NCI-H524 treated with DMSO at 0.1 percent for 48 hours (cell line): ENCODE measurements at places on chromosomes 3 and 15.
A peak's percentile ranks its signal among the peaks of the same experiment; 100 is the strongest.

GRCh38 chr15:59453474-59454215 lies 15.7 kb downstream of the FAM81A start:
- no peak for DNase-seq

- no peak for DNase-seq
Measured at GRCh38 chr3:125382298-125382697, 7.2 kb upstream of the ZNF148 start.

- DNase-seq = no peak
Measured at GRCh38 chr3:47356201-47356600, 24.6 kb upstream of the PTPN23 start.

DNA sequence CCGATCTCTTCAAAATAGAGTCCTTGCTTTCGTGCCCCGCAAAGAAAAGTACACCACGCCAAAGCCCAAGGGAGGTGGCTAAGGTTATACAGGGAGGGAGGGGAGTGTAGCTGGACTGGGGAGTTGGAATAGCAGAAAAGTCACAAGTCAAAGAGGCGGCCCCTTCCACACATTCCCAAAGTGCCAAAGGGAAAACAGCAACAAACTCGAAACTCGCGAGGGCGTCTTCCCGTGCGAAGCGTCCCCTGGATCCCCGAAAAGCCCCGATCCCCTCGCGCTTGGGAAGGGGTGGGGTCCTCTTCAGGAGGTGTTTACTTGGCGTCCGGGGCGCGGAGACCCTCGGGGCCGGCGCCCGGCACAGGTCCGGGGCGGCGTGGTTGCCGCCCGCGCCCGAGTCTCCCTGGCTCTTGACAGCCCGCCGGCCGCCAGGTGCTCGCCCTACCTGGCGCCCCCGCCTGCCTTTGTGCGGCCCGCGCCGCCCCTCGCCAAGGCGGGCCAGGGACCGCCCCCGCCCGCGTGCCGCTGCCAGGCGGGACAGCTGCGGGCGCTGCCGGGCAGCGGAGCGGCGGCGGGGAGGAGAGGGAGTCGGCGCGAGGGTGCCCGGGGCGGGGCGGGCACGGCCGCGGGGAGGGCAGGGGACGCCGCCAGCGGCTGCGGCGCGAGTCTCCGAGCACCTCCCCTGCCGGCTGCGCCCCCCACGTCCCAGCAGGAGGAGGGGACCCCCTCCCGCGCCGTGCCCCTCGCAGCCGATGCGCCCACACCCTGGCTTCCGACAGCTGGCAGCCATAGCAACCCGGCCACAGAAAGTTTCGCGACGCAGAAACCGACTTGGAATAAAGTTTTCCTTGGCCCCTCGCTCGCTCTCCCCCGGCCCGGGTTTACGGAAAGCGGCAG lies 966 bp downstream of the MYO1E start:
- DNase-seq = no peak

DNA sequence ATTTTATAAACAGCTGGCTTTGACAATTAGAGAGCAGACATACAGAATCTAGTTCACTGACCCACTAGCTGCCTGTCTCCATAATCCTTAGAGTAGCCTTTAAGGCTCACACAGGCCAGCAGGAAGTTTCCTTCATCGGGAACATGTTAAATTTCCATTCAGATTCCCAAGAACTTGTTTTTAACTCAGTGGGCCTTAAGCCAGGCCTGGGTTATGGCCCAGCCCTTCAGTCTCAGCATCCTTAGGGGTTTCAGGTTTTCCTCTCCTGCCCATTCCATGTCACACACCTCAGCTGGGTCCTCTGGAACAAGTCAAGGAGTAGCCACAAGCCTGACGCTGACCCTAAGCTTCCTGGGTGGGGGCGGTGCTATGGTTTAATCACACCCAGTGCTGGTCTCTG lies 15.0 kb downstream of the CDAN1 start:
- no peak for DNase-seq

GRCh38 chr3:152283492-152284381 lies 15.0 kb downstream of the MBNL1 start:
- DNase-seq = no peak

DNA sequence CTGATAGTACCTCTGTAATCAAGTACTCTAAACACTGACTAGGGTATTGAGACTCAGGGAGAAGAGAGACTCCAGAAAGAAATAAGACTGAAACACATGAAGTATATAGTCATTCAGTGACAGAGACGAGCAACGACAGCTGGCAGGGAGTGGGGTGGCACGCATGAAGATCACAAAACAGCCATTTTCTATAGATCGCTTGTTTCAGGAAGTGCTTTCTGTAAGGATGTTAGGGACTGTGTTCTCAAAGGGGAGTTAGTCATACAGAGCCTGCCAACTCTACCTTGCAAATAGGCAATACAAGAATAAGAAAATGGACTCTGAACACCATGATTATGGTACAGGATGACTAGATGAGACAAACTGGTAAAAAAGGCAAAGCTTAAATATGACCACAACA lies 139.5 kb downstream of the TBL1XR1 start:
- peak; percentile 62 for DNase-seq

DNA sequence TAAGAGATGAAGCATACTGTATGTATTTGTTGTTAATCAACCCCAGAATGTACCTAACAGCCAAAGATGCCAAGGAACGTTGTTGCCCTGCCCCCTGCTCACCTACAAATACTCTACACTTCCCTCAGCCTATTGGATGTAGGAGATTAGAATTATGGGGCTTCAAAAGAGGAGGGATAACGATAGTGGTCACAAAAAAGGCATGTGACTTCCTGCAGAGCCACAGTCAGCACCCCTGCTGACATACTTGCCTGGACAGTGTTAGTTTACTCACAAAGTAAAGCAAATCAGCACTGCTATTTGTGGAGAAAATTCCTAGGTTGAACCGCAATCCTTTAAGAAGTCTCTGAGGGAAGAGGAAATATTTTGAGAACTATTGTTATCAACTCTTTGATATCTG lies 37.9 kb downstream of the PARP15 start:
- no peak for DNase-seq

- peak; percentile 66 for DNase-seq
Measured at GRCh38 chr3:177431525-177432176, 234.4 kb upstream of the TBL1XR1 start.

GRCh38 chr3:146501752-146502151 lies 32.4 kb upstream of the PLSCR2 start:
- no peak for DNase-seq

- peak; percentile 84 for DNase-seq
Measured at GRCh38 chr3:71955240-71956068, 170.5 kb upstream of the PROK2 start.

DNA sequence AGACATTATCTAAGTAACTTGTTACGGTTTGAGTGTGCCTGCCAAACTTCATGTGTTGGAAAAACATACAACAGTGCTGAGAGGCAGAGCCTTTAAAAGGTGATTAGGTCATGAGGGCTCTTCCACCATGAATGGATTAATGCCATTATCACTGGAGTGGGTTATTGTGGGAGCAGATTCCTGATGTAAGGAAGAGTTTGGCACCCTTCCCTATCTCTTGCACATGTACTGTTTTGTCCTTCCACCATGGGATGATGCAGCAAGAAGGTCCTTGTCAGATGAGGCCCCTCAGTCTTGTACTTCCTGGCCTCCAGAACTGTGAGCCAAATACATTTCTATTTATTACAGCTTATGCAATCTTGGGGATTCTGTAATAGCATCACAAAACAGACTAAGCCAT lies 413.9 kb downstream of the EPHA3 start:
- DNase-seq = no peak

DNA sequence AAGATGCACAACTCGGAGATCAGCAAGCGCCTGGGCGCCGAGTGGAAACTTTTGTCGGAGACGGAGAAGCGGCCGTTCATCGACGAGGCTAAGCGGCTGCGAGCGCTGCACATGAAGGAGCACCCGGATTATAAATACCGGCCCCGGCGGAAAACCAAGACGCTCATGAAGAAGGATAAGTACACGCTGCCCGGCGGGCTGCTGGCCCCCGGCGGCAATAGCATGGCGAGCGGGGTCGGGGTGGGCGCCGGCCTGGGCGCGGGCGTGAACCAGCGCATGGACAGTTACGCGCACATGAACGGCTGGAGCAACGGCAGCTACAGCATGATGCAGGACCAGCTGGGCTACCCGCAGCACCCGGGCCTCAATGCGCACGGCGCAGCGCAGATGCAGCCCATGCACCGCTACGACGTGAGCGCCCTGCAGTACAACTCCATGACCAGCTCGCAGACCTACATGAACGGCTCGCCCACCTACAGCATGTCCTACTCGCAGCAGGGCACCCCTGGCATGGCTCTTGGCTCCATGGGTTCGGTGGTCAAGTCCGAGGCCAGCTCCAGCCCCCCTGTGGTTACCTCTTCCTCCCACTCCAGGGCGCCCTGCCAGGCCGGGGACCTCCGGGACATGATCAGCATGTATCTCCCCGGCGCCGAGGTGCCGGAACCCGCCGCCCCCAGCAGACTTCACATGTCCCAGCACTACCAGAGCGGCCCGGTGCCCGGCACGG lies 991 bp downstream of the SOX2 start:
- peak; percentile 54 for DNase-seq

DNA sequence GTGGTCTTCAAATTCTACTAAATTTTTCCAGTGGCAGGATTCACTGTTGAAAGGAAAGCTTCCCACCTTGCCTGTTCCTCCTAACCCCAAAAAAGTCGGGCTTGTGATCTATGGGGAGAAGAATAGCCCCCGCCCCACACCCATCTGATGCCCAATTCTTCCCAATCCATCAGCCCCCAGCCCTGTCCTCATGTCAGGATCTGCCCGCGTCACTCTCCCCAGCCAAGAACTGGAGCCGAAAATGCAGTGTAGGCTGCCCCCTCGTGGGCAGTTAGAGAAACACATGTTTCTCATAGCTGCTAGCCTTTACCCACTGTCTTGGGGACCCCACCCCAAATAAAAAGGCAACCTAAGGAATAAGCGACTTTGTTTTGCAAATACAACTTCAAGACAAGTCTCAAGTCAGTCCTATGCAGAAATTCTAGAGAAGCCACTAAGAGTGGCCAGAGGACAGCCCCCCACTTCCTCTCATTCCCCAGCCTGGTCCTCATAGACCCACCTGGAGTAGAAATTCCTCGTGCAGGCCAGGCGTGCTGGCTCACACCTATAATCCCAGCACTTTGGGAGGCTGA lies 13.0 kb upstream of the CSK start:
- DNase-seq = no peak

- no peak for DNase-seq
Measured at GRCh38 chr3:195162033-195162669, 108.8 kb downstream of the XXYLT1 start.

- no peak for DNase-seq
Measured at GRCh38 chr3:124299831-124300230, 307.9 kb upstream of the ROPN1 start.

- DNase-seq = no peak
Measured at GRCh38 chr3:22453906-22454535, 703.0 kb upstream of the ZNF385D start.

- no peak for DNase-seq
Measured at GRCh38 chr3:164004205-164004604, 1074.1 kb downstream of the SI start.

- DNase-seq = no peak
Measured at GRCh38 chr3:176349706-176350105, 847.6 kb downstream of the TBL1XR1 start.

GRCh38 chr3:49553324-49553691 lies 969 bp upstream of the BSN start:
- DNase-seq = no peak

GRCh38 chr3:54274607-54275006 lies 152.3 kb downstream of the CACNA2D3 start:
- DNase-seq = no peak

- DNase-seq = peak; percentile 88
Measured at GRCh38 chr3:15982667-15983196, 185.0 kb upstream of the ANKRD28 start.
